Jurkat, Clone E6-1 (cell line): ENCODE measurements at places on chromosomes 3 and 15.

GRCh38 chr3:114464548-114464947, 170.7 kb downstream of the TIGIT start:
- DNase-seq = no peak

DNA sequence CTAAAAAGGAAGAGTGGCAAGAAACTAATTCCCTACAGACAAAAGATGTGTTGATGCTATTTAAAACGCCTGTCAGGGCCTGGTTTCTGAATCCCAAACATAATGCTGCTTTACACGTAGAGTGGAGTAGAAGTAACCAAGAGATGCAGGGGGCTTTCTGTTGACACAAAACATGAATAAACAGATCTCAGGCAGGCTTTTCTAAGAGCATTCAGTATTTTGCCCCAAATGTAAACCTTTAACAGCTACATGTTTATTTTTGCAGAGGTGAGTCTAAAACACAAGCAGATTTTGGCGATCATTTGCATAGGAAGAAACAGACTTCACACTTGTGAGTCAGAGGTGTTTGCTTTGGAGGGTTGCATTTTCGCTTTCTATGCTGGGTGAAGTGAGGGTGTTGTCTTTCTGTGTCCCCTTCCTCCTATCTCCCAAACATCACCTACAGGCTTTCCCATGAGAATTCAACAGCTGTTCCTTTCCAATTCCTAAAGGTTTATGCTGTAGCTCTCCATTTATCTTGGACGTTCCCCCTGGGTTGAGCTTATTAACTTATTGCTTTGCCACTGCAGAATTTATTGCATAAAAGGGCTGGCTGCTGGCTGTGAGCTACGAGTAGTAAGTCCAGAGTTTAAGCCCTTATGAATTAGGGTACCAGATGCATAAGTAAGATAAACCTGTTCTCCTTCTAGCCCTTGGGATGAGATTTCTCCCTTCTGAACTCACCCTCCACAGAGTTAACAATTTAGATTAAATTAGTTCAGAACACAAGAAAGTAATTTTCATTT, 156.7 kb downstream of the DIPK2A start:
- no peak for DNase-seq

- no peak for DNase-seq
Measured at GRCh38 chr15:71066983-71067382, 48.3 kb upstream of the THSD4 start.

DNA sequence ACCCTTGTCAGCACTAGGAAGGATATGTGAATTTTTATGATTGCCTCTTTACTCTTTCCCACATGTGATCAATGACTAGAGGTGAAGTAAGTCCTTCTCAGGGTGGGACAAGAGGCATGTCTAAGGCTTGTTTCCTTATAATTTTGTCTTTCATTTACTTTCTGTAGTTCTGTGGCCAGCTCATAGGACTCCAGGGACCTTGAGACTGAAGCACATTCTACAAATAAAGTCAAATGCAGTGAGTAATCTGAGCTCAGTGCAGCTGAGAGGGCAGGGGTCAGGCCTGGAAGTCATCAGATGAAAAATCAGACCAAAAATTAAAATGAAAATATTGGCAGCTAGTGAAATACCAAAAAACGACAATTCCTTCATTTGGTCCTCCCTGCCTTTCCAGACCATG, 424.7 kb upstream of the THBS1 start:
- DNase-seq = no peak

GRCh38 chr15:70701891-70702568, 61.3 kb downstream of the UACA start:
- DNase-seq = no peak

DNA sequence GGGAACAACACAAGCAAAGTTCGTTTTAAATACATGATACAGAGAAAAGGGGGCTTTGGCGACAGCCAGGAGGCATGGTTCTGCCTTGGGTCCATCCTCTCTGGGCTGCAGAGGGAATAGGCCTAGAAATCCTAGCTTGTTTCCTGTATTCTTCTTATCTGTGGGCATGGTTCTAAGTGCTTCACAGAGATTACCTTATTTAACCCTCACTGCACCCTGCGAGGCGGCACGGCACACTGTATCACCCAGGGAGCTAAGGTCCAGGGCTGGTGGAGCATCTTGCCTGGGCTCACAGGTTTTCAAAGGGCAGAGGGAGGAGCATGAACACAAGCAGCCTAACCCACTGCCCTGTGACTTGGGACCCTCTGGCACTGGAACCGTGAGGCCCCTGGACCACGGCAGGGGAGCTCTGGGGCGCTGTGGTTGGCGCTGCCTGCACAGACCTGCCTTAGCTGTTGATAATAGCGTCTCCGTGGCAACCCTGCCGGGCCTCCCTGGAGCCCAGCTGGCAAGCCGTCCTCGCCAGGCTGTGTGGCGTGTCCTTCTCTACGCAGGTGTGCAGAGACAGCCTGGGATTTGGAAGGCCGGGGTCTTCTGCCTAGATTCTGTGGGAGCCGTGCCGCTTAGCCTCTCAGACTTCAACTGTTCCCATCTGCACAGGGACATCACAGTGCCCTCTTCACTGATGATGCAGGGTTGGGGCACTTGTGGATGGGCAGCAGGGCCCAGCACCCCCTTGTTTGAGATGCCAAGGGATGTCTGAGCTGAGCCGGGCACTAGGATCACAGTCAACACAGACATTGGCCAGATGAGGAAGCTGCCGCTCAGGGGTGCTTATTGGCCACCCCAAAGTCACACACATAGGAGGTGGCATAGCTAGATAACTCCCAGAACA, 154.6 kb upstream of the TLE3 start:
- DNase-seq = no peak

DNA sequence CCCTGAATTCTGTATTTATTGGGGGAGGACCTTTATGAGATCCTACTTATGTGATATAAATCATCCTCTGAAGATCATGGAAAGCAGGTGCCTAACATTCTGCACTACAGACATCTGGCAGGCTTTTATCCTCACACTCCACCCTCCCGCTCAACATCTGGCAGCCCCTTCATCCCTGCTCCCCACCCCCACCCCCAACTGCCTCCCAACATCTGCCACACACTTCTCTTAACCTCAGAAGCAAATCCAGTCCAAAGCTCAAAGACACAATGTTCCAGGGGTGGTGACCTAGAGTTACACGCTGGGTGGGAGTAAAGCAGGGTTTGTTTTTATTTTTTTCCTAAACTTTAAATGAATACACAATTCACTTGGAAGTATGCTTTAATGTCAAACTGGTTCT, 184.5 kb upstream of the ATP11B start:
- no peak for DNase-seq

- no peak for DNase-seq
Measured at GRCh38 chr3:16066975-16067374, 107.5 kb upstream of the GALNT15 start.

DNA sequence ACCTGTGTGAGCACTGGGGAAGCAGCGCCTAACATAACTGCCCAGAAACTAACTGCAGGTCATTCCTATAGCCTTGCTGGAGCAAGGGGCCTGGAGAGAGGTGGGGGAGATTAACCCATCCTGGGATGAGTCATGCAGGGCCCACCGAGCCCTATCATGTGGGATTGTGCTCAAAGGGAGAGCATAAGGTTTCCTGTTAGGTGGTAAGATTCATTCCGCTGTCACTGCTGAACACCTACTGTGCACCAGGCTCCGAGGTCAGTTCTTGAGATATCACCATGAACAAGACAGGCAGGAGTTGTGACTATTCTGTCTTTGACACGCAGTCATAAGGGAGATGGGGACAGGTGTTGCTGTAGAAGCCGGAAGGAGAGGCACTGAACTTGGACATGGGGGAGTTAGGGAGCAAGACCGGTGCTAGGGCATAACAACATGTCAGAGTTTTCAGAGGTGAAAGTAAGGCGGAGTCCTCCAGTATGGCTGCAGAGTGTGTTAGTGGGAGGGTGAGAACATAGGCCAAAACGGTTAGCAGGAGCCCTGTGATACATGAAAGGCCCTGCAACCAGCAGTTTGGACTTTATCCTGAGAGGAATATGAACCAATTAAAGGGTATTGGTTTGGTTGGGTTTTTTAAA, 2.4 kb downstream of the SLC25A38 start:
- no peak for DNase-seq

- no peak for DNase-seq
Measured at GRCh38 chr3:116247605-116248004, 197.7 kb downstream of the LSAMP start.

DNA sequence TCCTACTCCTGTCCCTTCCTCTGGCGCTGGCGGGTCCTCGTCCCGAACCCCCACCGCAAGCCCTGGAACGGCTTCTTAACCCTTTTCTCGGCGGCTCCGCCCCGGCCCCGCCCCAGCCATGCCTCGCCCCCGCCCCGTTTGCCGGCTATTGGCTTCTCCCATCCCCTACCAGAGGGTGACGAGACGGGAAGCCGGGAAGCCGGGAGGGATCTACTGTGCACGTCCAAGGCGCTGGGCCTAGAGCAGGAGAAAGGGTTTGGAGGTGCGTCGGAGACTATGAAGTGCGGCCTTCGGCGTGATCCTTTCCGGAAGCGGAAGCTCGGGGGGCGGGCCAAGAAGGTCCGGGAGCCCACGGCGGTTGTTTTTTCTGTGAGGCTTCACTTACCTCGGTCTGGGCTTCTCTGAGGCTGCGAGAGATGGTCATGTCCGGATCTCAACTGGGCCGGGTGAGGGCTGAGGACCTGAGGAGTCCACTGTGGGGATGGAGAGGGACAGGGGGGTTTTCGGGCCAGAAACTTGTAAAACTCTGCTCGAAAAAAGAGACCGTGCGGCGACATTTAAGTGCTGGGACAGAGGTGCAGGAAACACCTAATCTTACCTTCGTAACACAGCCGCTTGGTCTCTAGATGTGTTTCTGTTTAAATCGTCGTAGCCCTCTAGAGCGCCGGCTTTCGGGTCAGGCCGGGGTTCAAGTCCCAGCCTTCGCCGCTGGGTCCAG, 21.4 kb downstream of the ROPN1B start:
- DNase-seq = peak; percentile 32

- DNase-seq = no peak
Measured at GRCh38 chr3:124584245-124584551, 146.1 kb upstream of the UMPS start.

DNA sequence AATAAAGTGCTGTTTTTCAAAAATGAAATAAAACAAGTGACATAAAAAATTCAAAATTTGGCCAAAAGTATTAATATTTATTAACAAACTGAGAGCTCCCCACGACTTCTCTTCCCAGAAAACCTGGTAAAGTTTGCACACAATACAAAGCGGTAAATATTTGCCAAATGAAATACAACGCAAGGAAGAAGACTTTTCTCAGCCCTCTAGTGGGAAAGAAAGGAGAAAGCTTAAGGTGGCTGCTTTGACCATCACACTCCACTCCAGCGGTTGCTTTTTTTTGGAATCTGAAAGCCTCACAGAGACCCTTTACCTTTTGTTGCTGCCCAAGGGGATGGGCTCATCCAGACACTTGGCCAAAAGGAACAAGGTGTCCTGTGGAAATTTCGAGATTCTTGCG, 1.1 kb upstream of the GK5 start:
- DNase-seq = no peak

DNA sequence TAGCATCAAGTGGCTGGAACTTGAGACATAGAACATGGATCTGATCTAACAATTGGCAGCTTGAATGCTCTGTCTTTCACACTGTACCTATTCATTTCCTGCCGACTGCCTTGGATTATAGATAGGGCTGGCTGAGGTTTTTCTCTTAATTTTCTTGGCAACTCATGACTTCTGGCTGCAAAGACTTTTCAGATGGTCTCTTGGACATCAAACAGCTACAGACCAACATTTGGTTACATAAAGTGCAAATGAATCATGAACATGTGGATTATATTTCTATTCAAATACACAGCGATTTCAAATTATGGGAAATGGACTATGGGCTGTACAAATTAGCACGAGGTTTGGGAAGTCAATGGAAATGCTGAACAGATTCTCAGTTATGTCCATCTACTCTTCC, 26.2 kb upstream of the IL16 start:
- DNase-seq = no peak

GRCh38 chr3:45546126-45546620, 48.4 kb upstream of the LIMD1 start:
- no peak for DNase-seq

DNA sequence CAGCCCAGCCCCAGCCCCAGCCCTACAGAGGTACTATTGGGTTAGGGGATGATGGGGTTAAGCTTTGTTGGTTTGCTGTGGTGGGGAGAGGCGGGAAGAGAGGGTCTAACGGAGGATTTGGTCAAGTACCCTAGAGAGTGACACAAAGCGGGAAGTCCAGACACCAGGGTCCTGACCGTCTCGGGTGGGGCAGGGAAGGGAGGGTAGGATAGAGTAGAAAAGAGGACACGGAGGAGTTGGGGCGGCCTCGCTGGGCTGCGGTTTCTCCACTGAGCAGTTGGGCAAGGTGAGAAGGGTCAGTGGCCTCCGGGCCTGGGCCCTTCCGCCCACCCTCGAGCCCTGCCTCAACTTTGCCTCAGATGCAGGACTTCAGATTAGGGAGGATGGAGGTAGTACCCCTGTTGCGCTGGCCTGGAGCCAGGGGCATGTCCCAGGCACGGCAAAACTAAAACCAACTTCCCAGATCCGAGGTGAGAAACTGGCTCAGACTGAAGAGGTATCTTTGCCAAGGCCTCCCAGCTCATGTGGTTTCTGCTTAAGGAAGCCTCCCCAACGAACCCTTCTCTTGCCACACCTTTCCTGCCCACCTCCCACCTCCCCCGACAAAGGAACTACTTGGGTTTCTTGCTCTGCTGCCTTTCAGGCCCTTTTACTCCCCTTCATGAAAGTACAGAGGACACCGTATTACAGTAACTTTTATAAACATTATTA, 551 bp downstream of the PML start:
- DNase-seq = peak; percentile 63

DNA sequence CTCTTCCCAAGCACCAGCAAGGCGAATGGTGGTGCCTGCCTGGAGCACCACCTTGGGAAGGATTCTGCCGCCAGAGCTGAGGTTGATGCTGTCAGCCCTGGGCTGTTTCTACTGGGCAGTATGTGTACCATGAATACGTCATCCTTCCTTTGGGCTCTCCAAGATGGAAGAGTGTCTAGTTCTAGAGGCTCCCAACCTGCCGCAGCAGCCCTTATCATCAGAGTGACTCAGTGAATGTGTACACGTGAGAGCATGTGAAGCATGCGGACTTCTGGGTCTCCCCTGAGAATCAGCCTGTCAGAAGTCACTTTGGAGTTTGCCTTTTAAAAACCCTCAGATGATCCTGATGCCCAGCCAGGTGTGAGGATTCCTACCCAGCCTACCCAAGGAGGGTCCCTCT, 20.9 kb downstream of the PLA2G4D start:
- no peak for DNase-seq

- DNase-seq = no peak
Measured at GRCh38 chr3:16399473-16399872, 114.0 kb downstream of the RFTN1 start.

GRCh38 chr3:25000971-25001591, 427.0 kb upstream of the RARB start:
- no peak for DNase-seq
